Activated CD8-positive, alpha-beta memory T cell treated with anti-CD3 and anti-CD28 coated beads for 1 hour (primary cell): ENCODE measurements at places on chromosomes 4 and X.

- DNase-seq, result no peak
These were observed 16.7 kb downstream of the BLOC1S4 start for GRCh38 chr4:6732441-6733357.

DNA sequence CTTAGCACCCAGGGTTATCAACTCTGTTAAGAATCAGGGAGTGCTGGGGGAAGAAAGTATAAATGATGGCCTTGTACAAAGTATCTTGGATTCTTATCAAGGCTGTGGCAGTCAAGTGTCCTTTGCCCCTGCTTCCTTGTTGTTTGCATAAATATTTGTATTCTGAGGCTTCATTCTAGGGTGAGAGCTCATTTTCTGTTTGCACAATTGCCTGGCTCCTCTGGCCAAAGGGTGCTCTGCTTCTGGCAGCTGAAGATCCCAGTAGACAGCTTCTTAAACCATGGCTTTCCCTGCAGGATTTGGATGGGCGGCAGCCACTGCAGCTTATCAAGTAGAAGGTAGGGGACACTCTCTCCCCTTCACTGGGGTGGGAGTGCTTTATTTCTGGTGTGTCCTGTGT, at the start of gene GBA3:
Gene GBA3 (plus strand): TSS at position 202 of the 400 bp plus-strand sequence.
- DNase-seq, result no peak

DNA sequence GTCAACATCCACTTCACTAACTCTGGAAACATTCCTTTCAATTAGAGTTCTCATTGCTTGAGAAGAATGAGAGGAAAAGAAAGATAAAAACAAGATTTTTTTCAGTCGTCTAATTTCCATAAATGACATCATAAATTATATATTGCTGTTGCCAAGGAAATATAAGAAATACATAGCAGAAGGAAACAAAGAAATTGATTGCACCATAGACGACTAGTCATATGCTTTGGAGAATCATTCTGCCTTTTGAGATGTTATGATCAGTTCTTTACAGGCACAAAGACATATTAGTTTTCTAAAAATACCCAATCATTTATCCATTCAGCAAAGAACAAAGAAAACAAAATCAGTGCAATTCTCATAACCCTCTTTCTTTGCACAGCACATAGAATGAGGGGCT, 672 bp upstream of the C1QTNF7 start:
- no peak for DNase-seq

- no peak for DNase-seq
These were observed 61.8 kb downstream of the C4orf50 start for GRCh38 chr4:5956285-5957021.

- no peak for DNase-seq
These were observed 413.4 kb downstream of the PACRGL start for GRCh38 chr4:21113496-21114223.

DNA sequence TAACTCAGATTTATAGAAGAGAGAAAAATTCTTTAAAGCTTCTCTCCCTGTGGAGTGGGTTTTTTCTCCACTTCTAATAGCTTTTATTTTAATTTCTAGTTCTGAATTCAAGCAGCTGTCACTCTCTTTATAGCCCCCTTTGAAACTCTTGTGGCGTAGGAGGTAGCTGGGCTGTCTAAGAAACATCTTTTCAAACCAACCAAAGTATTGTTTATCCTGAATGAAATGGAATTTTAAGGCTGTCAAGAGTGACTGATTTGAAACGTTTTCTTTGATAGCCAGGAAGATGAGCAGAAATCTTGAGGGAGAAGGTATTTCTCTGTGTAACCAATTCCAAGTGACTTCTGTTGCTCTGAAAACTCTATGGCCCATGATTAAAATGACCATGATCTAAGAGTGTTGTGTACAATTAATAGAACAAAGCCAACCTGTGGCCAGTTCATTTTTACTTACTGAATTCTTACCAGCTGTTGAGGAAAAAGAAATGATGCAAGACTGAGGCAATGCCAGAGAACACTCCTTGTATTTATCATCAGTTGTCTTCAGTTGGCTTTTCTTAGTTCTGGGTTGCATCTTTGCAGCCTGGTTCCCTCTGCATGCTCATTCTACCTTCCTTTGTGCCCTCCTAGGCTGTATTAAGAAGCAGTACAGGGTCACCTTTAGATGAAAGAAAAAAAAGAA, 298.4 kb downstream of the ARHGAP10 start:
- no peak for DNase-seq

- DNase-seq, result no peak
These were observed 146.5 kb downstream of the SPANXN1 start for GRCh38 chrX:145393702-145394235.

DNA sequence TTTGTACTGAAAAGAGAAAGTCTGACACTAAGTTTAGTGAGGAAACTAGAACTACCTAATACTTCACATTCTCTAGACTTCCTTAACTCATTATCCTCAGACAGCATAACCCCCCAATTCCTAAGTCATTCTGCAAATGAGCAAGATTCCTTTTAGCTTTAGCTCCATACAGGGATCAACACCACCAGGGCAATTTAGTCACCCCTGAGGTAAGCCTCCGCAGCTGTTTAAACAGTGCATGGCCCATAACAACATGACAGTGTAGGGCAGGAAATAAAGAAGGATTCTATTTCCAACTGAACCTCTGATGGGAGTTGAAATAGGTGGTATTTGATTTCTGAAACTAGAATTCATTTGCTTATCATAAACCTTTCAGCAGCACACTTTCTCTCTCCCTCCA, 112.8 kb upstream of the DKK2 start:
- DNase-seq, result no peak

- DNase-seq, result no peak
These were observed 49.1 kb upstream of the DYNLT3 start for GRCh38 chrX:37896511-37896890.

GRCh38 chr4:74335341-74336021, 27.2 kb downstream of the EPGN start:
- no peak for DNase-seq

DNA sequence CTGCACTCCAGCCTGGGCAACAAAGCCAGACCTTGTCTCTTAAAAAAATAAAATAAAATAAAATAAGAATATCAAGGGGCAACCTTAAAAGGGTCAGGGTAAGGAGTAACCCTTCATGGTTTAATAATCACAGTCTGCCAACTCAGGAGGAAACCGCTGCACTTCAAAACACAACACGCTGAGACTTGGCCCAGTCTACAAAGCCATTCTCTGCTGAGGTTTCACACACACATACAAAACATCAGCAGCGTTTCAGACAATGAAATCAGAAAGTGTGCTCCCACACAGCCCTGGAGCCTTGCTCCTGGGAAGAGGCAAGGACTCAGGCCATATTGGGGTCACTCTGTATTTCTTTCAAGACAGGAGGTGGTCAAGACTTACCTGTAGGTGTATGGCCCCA, 18.3 kb downstream of the SCARB2 start:
- no peak for DNase-seq

- DNase-seq, result no peak
These were observed 765 bp downstream of the ENOPH1 start for GRCh38 chr4:82430964-82431745.

DNA sequence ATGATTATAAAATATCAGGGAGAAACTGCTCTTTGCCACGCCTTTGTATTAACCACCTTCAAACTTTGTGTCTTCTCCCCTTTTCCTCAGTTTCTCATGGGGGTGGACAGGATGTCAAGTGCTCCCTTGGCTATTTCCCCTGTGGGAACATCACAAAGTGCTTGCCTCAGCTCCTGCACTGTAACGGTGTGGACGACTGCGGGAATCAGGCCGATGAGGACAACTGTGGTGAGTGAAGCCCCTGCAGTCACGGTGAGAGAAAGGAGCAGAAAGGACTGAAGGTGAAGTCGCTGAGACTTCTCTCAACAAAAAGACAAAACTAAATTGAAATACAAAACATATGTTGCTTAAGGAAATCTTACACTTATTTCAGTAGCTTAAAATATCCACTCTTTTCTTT, 50.9 kb downstream of the RXFP1 start:
- no peak for DNase-seq

DNA sequence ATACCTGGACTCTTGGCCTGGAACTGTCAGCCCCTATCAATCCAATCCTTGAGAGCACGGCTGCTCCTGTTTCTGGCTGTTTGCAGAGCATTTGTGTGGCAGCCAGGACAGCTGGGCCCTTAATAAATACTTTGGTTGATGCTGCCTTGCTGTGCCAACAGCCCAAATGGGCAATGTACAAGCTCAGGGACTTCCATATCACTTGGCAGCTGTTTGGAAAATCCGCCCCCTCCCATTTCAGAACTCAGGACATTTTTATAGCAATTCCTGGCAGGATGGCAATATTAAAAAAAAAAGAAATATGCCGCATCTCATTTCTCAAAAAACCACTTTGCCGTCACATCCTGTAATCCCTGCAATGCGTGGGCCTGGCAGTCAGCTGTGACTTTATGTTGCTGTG, 218.9 kb downstream of the HS3ST1 start:
- no peak for DNase-seq

DNA sequence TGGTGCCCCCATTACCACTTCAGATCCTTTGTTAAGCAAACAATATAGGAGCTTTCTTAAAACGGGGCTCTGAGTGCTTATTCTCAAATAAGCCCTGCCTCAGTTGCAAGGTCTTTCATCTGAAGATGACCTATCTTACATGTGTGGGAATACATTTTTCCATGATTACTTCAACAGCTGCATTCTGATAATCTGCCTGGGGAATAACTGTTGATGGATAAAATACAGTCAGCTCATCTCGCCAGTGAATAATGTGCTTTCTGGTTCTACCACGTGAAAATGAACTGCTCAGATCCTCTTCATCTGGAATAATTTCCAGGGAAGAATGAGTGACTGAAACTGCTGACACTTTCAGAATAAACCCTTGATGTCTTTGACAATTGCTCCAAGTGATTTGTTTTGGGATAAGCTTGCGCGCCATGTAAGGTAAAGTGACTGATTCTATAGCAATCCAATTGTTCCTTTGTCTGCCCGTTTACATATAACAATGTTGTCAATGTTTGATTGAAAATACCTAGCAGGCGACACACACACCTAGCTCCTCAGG, 161.3 kb downstream of the RTL9 start:
- no peak for DNase-seq

GRCh38 chr4:81549984-81550383, 78.3 kb upstream of the RASGEF1B start:
- DNase-seq, result no peak

DNA sequence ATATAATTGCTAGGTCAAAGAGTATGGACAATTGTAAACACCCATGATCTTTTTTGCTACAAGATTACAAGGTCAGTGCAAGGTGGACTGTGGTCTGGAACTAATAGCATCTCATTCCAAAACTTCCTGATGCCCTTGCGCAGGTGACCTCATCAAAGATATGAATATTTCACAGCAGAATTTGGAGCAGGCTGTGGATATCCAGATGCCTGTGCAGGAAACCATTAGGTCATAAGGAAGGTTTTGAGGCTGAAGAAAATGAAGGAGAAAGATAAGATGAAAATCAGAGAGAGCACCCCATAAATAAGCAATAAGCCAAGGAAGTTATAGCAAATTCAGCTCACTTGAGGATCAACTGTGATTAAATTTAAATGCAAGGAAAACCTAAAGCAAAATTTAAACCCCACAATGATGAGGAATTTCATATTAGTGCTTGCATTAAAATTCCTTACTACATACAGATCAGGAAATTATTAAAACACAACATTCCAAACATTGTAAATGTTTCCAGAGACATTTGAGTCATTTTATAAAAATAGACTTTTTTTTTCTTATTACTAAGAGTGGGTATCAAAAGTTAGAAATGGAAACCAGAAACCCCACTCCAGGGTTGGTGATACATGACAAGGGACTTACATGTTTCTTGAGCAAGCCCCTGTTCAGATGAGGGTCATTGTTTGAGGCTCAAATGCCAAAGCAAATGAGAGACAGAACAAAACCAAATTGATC, 100.7 kb upstream of the FAM9C start:
- DNase-seq, result no peak

DNA sequence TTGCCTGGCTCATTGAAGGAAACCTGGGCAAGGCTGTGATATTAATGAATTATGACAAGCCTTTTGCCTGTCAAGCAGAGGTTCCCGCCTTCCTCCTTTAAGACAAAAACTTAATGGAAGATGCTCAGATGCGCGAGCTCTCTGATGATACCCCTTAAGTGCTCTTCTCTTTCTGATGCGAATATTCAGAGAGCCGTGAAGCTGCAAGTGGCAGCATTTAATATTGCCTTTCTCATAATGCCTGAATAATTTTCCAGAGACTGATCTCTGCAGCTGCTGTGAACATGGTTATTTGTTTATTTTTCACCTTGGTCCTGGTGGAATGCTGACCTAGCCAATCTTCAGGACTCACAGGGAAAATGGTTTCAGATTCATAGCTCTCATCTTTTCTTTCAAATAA, 251.8 kb downstream of the TENM3 start:
- DNase-seq, result no peak

GRCh38 chrX:40719218-40719617, 16.1 kb downstream of the MED14 start:
- no peak for DNase-seq

DNA sequence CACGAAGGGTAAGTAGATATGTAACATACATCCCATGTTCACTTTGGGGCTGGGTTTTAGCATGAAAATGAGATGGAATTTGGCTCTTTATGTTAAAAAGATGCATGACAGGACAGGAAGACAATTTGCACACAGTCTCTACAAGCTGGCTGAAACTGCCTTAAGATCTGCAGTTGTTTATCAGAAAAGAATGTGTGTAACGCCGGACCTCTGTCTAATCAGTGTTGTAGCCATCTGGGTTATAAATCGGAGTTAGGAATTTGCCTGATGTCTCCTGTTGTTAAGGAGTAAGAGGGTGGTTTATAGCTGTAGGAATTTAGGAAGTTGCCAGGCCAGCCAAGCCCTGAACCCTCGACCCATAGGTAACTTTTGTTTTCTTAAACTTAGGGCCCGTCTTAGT, 562.9 kb upstream of the FAT1 start:
- no peak for DNase-seq

GRCh38 chrX:112081781-112082652, 559 bp downstream of the TRPC5 start:
- no peak for DNase-seq

DNA sequence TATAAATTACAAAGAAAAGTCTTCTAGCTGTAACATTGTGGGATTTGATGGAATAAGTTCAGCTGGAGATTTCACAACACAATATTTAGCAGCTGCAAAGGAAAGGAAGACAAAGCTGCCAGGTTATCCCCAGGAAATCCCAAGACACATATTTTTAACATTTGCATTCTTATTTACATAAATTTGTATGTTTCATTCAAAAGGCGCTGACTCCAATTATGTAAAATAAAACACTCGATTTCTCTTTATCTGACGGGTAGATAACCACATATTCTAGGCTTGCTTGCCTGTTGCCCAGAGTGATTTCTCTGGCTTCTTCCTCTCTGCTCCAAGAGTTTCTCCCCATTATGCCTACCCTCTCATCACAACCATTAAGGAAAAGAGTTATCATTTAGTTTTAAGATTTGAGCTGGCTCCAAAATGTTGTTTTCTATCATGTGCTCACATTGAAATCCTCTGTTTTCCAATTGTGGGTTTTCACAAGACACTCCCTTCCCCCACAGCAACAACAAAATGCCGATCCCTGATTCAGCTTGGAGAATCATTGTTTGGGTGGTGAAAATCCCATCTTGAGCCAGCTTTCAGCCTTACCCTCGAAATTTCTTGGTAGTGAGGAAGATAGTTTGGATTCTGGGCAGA, 128.2 kb upstream of the RASGEF1B start:
- no peak for DNase-seq
